NCI-H2029 (cell line): ENCODE measurements at places on chromosomes 16 and 17.

DNA sequence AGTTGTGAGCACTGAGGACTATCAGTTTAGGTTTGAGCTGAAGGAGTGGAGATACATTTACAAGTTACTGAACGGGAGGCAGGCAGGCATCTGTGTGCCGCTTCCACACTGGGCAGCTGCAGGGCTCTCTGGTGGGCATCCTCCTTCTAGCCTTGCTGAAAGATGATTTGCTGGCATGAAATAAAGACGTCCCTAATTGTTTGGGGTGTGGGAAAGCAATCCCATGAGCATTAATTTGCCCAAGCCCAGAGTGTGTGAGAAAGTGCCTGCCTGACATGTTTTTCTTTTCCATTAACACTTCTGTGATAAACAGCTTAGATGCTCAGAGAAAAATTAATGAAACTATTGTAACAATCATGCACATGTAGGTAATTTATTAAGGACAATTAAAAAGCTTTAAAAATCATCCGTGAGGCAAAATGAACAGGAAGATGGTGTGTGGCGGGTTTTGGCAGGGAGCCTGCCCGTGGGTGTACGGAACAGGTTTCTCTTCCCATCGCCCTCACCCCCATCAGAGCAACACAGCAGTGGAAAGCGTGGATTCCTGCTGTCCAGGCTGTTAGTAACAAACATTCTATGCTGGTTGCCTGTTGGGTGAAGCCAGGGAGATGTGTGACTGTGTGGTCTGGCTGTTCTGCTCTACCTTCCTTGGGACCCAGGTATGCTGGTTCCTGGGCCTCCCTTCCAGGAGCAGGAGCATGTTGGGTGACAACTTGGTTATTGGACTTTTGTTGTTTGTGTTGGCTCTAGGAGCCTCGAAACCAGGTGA, 191.9 kb downstream of the MSI2 start:
- no peak for DNase-seq

DNA sequence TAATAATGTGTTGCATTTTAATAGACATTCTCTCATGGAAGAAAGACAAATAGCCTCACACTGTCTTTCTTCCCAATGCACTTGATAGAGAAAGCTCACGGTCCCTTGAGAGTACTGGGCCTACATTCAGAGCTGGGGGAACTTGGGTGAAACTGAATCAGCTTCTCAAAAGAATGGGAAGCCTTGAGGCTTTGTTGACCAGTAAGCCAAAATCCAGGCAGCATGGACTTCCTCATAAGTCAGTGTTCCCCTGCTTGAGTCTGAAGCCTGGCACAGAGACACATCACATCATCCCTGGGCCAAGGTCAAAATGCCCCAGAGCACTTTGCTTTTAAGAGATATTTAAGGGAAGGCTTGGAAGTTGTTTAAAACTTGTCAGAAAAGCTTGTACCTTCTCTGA, 302.2 kb upstream of the SALL1 start:
- DNase-seq, result no peak

DNA sequence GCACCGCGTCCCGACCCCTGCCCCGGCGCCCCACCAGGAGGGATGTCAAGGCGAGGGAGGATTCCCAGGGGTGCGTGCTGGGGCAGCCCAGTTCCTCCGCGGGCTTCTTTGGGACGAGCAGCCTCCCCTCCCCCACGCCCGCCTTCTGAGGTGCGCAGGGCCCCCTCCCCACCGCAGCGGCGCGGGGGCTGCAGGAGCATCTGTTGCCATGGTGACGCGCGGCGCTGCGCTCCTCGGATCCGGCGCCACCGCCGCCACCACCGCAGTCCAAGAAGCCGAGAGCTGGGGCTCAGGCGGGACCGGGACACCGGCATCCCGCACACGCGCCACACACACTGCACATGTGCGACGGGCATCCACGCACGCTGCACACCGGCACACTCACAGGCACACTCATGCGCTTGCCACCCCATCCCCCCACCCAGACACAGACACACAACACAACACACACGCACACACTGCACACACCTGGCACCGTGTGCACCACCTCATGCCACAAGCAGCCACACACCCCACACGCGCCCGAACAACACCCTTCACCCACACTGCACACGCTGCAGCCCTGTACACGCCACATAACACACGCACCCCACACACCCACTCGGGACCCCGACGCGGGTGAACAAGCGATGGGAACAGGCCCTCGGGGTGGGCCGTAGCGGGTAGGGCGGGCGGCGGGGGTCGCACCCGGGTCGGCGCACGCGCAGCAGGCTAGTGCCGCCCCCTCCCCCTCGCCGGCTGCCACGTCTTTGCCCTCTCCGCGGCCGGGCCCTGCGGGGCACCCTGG, 17.0 kb downstream of the ENPP7 start:
- DNase-seq, result no peak

DNA sequence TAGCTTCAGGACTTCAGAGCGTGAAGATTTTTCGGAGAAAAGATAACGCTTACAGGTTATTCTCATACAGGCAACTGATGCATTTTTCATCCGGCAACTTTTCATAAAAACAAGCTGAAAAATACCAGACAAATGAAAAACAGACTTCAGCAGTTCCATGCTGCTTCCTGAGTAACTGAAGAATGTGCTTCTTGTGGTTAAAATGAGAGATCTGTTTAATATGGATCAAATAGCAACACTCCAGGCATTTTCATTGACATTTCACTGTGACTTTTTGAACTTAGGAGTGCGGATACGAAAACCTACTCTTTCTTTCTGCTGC, 705 bp upstream of the PITPNC1 start:
- no peak for DNase-seq

DNA sequence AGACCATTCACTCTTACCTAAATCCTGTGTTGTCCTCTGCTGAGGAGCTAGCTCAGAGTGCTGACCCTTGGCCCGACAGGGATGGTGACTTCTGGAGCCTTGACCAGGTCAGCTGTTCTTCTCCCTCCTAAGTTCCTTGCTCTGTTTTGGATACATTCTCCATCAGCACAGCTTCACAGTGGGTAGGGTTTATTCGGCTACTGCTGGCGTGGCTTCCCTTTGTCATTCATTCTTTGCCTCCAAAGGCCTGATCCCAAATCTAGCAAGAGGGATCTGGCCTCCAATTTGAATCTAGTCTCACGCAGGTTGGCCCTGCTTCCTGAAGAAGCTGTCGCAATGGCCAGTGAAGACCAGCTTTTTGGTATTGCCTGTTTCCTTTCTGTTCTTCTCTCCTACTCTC, 116.6 kb downstream of the SHISA9 start:
- DNase-seq, result no peak

DNA sequence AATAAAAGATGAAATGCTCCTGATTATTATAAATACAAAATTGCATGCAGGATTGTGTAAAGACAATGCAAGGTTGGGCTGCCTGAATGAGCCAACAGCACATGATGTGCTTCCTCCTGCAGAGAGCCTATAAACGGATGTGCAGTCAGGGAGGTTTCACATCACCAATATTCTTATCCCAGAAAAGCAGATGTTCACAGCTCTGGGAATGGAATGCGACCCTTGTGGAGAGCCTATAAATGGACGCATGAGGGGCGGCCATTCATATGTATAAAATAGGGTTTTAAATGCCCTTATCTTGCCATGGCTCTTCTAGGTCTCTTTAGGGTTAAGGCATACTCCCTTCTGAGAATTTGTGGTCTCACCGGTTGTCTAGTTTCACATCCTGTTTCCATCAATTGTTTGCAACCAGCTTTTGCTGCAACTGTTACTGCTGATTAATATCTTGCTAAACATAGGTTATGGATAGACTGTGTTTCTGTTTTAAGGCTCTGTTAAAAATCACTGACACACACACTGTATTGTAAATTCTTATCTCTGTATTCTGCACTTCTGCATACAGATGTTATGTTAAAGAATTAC, 31.9 kb downstream of the SLFN11 start:
- DNase-seq, result no peak

GRCh38 chr17:76049836-76050537, 22.3 kb downstream of the SRP68 start:
- DNase-seq, result no peak

- DNase-seq, result no peak
Measured at GRCh38 chr16:7103056-7103455, 229.6 kb upstream of the RBFOX1 start.

DNA sequence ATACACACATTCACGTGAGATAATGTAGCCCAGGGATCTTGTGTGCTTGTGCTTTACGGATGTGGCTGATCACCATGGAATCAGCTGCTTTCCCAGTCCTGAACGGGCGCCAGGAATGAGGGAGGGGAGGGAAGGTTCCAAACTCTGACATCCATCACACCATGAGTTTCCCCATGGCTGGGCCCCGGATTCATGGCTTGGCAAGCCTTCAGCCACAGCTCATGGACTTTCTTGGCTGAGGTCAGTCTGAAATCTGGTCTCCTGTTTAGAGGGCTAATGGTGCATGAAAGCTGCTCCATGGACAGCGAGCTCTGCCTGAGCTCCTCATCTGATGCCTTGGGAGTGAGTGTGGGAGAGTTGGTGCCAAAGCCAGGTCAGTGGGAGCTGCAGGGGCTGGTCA, 767.6 kb upstream of the EEF2KMT start:
- DNase-seq, result no peak

- DNase-seq, result no peak
Measured at GRCh38 chr16:82044585-82044911, 9.5 kb downstream of the HSD17B2 start.

DNA sequence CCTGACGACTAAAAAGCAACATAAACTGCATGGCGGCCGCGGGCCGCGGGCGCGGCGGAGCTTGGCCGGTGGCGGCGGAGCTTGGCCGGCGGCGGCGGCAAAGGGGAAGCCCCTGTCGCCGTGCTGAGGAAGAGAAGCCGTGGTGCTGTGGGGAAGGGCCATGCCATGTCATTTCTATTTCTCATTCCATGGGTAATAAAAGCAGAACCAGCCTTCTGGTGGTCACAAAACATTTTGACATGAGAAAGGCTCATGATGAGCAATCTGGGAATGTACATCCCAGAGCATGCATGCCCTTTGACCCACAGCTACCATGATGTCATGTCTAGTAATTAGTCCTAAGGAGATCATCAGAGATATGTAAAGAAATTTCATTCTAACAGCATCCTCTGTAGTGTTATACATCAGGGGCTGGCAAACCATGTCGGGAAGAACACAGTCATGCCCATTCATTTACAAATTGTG, 23.9 kb upstream of the HEATR6 start:
- no peak for DNase-seq

- DNase-seq, result no peak
Measured at GRCh38 chr16:89183975-89184676, 12.6 kb downstream of the CDH15 start.

DNA sequence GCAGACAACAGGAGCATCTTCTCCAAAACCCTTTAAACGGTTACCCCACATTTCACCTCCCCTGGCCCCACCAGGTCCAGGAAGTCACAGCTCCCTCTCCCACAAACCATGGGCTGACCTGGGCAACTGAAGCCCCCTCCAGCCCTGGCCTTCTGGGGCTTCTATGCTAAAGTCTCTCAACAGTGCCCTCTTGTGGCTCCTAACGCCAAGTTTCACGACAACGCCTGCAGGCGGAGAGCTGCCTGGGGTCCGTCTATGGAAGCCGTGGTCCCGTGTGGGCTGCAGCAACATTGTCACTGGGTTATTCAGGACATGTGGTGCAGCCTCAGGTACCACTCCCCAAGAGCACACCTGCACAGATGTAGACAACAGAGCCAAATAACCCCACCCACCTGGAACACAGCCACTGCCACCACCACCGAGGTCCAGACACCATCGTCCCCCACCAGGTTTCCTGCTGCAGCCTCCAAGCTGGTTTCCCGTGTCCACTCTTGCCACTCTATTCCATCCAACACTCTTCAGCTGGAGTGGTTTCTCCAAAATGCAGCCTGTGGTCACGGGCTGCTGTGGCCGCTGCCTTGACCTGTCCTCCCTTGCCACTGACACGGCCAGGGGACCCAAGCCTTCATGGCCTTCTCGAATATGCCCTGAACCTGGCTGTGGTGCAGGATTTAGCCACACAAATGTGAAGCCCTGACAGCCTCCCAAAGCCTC, 19.1 kb downstream of the C16orf95 start:
- DNase-seq, result no peak

DNA sequence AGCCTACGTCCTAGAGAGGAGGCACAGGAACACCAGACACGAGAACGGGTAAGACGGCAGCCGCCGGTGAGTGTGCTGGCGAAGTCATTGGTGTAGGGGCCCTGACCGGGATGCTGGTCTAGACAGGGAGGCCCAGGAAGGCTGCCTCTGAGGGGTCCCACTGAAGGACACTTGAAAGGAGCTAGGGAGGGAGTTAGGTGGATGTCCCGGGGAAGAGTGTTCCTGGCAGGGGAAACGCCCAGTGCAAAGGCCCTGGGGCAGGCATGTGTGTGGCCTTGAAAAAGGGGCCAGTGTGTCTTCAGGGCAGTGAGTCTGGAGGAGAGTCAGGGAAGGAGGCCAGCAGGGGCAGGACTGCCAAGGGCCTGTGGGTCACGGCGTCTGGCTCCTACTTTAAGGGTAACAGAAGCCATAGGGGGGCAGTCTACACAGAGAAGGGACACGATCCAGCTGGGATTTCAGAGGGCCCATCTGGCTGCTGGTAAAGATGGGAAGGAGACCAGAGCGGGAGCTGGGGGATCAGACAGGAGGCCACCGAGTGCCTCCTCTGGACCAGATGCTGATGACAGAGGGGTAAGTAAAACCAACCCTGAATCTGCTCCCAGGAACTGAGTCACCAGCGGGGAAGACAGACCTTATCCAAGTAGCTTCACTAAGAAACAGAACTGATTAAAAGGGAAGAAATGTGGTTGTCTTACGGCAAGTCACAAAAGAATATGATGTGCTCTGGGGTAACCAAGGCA, 115.9 kb downstream of the LITAF start:
- no peak for DNase-seq

DNA sequence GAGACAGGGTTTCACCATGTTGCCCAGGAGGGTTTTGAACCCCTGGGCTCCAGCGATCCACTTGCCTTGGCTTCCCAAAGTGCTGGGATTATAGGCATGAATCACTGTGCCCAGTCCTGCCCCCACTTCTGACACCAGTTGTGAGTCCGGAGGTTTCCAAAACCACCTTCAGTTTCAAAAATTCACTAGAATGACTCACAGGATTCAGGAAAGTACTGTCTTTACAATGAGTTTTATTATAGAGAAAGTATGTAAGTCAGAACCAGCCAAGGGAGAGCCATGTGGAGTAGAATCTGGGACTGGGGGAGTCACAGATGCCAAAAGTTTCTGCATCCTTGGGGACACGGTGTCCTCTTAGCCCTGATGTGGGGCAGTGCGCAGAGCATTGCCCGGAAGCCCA, 55.1 kb downstream of the PLD6 start:
- no peak for DNase-seq

DNA sequence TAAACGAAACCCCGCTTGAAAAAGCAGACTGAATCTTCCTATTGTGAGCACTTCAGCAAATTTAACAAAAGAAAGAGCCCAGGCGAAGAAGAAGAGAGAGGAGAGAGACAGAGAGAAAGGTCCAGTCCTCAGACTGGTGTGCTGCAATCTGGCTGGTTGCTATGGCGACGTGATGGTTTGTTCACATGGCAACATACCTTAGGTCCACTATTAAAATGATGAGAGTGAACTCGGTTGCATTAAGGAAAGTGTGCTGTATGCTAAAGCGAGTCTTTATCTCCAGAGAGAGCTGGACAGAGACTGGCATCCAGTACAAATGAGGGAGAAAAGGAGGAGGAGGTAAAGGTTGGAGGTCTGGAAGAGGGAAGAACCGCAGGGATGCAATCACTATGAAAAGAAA, 271.8 kb upstream of the ZFHX3 start:
- DNase-seq, result no peak
